Effector memory CD4-positive, alpha-beta T cell (primary cell): ENCODE measurements at places on chromosomes 7 and 10.

- DNase-seq = no peak
Observed at GRCh38 chr10:95730233-95730632, 25.7 kb upstream of the ENTPD1 start.

DNA sequence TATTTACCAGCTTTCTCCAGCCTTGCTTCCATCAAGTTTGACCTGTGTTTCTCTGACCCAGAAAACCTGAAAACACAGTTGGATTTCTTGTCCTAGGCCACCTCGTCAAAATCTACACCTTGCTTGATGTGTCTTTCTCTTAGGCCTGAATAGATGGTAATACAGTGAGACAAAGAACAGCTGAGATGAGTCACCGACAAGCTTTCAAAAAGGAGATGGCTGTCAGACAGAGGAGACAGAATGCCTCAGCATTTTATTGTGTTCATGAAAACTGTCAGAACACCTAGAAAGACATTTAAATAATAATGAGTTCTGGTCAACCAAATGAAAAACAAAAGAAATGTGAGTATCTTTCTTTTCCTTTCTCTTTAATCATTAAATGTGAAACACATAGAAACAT is 119.7 kb upstream of the SORCS1 start:
- no peak for DNase-seq

GRCh38 chr7:11345621-11346020 is 371.9 kb downstream of the PHF14 start:
- no peak for DNase-seq

GRCh38 chr10:22152403-22152802 is 65.4 kb downstream of the EBLN1 start:
- DNase-seq = no peak

GRCh38 chr7:131898418-131898817 is 342.0 kb upstream of the PODXL start:
- no peak for DNase-seq

DNA sequence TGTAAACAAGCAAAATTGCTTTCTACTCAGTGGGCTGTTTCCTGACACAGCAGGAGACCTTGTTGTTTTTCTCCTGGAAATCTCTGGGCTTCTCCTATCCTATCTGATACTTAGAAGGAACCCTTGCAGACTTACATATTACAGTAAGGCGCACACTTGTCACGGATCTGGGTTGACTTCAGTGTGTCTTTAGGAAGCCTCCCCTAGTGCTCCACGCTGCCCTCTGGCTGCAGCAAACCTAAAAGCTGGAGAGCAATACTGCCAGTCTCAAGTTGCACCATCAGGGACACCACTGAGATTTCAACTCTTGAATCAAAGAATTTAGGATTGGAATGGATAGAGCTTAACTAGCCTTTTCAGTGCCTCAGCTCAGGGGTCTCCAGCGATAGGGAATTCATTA is 495.3 kb downstream of the LRMDA start:
- DNase-seq = no peak

DNA sequence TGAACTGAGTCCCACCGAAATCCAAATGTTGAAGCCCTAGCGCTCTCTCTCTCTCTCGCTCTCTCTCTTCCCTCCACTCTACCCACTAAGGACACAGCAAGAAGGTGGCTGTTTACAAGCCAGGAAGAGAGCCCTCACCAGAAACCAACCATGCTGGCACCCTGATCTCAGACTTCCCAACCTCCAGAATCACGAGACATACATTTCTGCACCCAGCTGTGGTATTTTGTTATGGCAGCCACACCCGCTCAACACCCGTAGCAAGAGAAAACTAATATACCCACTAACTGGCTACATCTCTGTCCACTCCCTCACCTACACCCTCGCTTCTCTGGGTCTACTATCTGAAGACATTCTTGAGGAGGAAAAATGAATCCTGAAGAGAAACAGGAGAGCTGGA is 54.8 kb downstream of the CREB3L2 start:
- no peak for DNase-seq

DNA sequence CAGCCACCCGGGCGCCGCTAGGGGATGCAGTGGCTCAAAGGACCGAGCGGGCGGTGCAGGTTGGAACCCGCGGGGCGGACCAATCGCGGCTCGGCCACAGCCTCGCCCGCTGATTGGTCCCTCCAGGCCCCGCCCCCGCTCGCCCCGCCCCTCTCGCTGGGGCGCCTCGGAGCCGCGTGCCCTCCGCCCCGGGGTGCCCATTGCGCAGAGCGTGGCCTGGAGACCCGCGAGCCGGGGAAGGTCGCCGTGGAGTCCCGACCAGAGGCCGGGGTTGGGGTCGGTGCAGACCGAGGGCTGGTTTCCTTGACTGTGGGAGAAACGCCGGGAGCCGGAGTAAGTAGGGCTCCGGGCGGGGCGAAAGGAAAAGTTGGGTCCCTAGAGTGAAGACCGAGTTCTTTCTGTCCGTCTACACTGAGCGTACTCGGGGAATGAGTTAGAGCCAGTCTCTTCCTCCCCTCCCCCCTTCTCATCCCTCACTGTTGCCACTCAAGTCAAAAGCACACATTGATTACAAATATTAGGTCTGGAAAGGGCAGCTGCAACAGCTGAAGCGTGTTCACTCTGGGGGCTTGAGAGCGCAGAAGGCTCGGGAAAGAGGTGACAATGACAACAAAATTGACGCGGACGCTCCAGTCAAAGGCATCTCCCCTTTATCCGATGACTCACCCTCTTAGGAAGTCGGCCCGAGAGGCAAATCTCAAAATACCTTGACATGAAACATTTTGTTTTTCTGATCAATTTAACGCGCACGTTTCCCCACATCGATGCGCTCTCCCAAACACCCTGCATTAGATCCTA is 843 bp upstream of the GATA3 start:
- DNase-seq = peak; percentile 88

DNA sequence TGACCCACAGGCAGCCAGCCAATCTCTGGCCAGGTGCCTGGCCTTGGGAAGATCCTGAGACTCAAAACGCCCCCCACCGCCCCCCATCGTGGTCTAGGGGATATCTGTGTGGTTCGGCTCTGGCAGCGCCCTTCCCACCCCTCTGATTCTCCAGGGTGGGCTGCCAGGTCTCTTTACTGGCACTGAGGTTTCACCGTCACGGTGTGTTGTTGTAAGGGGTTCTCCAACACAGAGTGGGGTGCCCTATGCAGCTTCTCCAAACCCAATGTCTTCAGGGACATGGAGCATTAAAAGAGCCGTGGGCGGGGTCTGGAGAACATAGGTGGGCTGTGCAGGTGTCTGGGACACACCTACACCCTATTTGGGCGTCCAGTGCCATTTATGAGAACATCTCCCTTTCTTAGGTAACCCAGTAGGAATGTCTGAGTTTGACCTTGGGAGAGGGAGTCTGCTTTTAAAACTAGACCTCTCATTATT is 1.5 kb downstream of the MAFK start:
- no peak for DNase-seq

GRCh38 chr10:75403144-75403938 is 1.8 kb upstream of the ZNF503 start:
- no peak for DNase-seq

- DNase-seq = no peak
Observed at GRCh38 chr10:114399576-114399975, 4.7 kb downstream of the AFAP1L2 start.

- no peak for DNase-seq
Observed at GRCh38 chr10:21285742-21286331, 239.6 kb downstream of the SKIDA1 start.

- no peak for DNase-seq
Observed at GRCh38 chr7:155750255-155751125, 61.8 kb downstream of the SHH start.

DNA sequence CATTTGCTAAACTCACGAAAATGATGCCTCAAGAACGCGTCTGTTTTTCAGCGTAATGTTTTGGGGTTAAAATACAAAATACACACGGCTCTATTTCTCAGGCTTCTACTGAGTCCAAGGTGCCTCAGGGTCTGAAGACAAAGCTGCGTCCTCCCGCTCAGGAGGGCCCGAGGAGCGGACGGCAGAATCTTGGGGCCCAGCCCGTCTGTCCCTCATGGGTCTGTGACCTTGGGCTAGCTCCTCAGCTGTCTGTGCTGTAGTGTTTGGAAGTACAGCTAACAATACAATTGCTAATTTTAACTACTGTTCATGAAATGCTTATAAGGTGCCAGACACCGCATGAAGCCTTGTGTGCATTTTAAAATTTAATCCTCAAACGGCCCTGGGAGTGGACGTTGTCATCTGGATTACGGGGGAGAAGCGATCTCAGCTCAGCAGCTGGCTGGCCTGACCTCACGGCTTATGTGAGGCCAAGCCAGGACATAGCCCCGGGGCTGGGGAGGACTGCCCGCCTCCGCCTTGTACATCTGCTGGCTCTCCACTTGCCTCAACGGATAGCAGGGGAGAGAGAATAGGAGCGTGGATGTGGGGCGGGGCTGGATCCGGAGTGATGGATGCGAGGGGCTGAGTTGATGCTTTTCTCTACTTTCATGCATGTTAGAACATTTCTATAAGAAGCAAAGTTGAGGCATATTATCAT is 357.4 kb downstream of the GLRX3 start:
- no peak for DNase-seq

GRCh38 chr7:45922810-45923209 is 1.7 kb upstream of the IGFBP3 start:
- no peak for DNase-seq

DNA sequence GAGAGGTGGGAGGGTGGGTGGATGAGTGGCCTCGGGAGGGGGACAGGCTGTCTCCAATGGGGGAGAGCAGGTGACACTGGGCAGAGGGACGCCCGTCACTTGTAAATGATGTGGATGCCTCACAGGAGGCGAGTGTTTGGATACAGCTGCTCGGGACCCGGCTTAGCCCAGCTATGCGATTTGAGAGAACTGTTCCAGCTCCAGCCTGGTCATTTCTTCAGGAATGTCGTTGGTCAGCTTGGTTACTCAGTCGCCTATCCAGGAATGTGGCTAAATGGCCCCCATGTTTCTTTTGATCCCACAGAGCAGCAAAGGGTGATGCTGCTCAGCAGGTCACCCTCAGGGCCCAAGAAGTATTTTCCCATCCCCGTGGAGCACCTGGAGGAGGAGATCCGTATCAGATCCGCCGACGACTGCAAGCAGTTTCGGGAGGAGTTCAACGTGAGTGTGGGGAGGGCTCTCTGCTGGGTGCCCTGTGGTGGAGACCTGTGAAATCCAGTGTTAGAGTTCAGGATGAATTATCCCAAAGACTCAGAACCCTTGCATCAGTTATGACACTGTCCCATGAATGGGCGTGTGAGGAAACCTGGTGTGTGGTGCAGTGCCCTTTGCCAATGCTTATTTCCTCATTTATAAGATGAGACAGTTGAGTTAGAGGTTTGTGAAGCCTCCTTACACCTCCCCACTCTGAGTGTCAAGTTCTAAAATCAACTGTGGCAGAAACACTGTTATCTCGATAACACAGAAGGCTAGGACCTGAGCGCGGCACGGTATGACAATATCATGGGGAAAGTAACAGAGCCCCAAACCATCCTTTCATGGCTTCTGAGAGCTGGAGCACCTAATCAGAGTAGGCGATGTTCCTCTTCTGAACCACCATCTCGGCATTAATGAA is 76.8 kb downstream of the MKI67 start:
- no peak for DNase-seq

DNA sequence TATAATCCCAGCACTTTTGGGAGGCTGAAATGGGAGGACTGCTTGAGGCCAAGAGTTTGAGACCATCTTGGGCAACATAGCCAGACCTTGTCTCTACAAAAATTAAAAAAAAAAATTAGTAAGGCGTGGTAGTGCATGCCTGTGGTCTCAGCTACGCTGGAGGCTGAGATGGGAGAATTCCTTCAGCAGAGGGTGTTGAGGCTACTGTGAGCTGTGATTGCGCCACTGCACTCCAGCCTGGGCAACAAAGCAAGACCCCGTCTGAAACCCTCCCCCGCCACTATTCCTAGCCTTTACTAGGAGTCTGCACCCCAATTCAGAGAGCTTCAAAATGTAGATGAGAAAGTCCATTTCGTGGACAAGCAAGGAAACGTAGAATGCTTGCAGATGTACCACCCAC is 95.2 kb downstream of the PRPF18 start:
- no peak for DNase-seq

DNA sequence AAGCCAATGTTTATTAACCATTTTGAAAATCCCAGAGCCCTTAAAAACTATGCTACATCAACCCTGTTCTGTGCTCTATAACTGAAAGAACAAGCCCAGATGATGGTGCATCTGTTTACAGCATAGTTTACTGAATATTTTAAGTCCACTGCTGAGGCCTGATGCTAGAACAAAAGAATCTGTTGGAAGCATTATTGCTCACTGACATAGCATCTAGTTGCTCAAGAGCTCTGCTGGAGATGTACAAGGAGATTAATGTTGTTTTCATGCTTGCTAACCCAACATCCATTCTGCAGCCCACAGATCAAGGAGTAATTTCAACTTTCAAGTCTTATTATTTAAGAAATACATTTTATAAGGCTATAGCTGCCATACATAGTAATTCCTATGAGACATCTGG is 181.3 kb upstream of the FEZF1 start:
- DNase-seq = no peak

- DNase-seq = no peak
Observed at GRCh38 chr7:2971914-2972834, 71.5 kb downstream of the CARD11 start.

DNA sequence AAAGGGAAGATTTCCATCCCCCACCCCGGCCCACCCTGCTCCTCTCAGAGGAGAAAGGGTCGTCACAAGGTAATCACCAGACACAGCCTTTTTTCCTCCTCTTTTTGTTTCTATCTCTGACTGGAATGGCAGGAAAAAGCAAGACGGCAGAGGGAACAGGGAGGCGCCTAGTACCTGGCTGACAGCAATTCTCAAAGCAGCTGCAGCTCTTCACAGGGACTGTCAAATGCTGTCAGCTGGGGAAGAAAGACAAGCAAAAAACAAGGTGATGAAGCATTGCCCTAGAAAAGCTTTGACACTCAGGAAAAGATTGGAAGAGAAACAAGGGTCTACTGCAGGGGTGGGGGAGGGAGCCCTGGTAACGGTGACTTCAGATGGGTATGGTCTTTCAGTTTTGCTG is 52.7 kb downstream of the GNA12 start:
- no peak for DNase-seq

DNA sequence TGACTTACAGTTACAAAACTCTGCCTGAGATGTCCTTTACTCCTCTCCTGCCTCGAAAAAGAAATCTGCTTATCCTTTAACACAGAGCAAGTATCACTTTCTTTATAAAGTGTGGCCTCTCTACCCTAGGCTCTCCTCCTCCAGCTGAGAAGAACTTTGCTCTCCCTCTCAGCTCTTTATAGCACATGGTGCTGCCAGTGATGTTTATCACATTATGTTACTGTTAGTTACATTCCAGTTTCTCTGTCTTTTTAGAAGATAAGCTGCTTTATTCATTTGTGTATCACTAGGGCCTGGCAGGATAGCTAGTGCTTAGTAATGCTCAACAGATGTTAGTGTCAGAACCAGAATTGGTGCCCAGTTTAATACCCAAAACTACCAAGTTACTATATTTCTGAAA is 41.1 kb upstream of the TMEM229A start:
- DNase-seq = no peak

- no peak for DNase-seq
Observed at GRCh38 chr10:80460399-80461207, 6.5 kb downstream of the TSPAN14 start.

- peak; percentile 78 for DNase-seq
Observed at GRCh38 chr7:155003376-155004214, 671 bp upstream of the PAXIP1 start.

GRCh38 chr10:119616882-119617570 is 20.3 kb upstream of the TIAL1 start:
- DNase-seq = no peak

- no peak for DNase-seq
Observed at GRCh38 chr7:94431619-94432280, 37.1 kb downstream of the COL1A2 start.

- no peak for DNase-seq
Observed at GRCh38 chr10:26890956-26891355, 30.2 kb upstream of the ABI1 start.

- no peak for DNase-seq
Observed at GRCh38 chr7:22111661-22112060, 166.0 kb upstream of the CDCA7L start.
